T1000 (cell line): ENCODE measurements at places on chromosomes 3 and 15.

- DNase-seq = no peak
Measured at GRCh38 chr3:160981217-160981938, 123.8 kb downstream of the B3GALNT1 start.

DNA sequence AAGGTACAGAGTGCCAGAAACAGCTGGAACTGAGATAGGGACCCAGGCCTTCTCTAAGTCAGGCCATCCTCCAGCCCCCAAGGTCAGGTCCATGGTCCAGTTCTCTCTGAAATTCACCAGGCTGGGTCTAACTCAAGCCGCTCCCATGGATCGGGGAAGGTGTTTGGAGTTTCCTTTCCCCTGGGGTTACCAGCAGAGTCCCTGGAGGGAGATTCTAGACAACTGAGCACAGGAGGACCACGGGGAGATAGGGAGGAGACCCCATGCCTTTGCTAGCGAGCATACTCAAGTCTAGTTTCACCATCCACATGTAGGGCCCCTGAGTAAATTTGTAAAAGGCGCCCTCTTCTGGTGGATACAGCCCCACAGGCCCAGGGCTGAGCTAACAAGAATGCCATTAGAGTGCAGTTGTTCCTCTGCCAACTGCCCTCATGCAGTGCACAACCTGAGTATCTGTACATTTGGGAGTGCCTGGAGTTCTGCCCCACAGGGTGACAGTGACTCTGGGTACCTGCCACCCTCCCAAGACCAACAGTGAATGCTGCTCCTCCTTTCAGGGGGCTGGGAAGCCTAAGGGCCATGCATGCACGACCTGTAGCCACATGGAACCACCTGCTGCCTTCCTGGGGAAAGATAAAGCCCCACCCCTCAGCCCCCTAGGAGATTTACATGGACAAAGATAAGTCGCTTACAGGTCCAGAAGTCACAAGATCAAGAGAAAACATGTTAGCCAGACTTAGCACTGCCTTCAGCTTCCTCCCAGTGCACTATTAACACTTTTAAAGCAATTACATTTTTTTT lies 89.0 kb downstream of the IQSEC1 start:
- no peak for DNase-seq

GRCh38 chr15:56491110-56491722 lies 26.3 kb upstream of the MNS1 start:
- DNase-seq = peak; percentile 3

DNA sequence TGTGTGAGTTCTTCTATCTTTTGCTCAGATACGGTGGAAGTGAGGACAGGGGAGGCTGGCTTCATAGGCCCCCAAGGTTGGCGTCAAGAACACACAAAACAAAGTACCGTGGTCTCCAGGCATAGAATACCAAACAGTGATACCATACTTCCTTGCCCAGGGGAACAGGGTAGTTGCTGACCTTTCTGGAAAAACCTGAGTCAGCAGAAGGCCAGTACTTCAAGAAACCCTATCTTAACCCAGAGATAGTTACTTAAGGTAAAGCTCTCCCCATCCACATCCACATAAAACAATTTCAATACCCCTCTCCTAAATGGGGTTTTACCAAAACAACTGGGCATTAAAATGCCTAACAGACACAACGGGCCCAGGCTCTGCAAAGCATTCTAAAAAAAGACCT lies 29.6 kb upstream of the RPS17 start:
- DNase-seq = no peak

- DNase-seq = no peak
Measured at GRCh38 chr3:9008550-9009255, 45.4 kb upstream of the RAD18 start.

DNA sequence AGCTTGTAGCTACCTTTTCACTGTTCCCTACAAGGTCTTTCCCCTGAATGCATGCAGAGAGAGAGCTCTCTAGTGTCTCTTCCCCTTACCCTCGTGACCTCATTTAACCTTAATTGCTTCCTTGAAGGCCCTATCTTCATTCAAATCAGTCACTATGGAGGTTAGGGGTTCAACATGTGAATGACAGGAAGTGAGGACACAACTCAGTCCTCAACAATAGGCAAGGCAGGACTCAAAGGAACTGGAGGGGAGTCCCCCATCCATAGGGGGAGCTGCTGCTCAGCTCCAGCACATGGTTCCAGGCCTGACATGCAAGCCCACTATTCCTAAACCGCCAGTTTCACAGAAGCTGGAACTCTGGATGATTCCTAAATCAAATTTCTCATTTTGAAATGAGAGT lies 33.8 kb upstream of the GYG1 start:
- DNase-seq = no peak

GRCh38 chr3:4981294-4981664 lies 2.0 kb downstream of the BHLHE40 start:
- no peak for DNase-seq

- no peak for DNase-seq
Measured at GRCh38 chr15:25679492-25679891, 183.6 kb downstream of the ATP10A start.

DNA sequence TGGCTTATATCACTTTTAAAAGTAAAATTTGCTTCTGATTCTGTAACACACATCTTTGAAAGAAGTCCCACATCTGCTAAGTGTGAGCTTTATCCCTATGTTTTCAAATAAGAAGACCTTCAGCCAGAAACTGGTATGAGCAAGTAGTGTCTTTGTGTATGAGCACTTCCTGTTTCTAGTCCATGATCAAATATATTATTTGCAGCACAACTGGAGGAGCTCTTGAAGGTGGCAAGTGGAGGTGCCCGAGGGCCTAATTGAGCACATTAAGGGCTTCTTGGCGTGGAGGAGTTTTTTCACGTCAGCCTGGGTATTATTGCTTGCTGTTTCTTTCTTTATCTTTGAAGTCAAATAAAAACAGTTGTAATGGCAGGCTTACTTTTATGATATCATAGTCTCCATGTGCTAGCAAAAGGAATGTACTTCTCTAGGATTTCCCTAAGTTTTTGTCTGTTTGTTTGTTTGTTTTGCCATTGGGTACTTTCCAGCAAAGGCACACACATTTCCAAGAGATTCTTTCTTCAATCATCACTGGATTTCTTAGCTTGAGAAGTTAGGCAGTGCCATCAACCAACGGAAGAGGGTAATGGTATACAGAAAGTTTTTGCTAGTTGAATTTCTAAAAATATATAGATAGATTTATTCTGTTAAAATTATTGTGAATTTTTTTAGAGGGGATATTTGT lies 68.1 kb downstream of the MEIS2 start:
- DNase-seq = no peak

- peak; percentile 80 for DNase-seq
Measured at GRCh38 chr3:72274493-72275330, 489.8 kb upstream of the PROK2 start.

DNA sequence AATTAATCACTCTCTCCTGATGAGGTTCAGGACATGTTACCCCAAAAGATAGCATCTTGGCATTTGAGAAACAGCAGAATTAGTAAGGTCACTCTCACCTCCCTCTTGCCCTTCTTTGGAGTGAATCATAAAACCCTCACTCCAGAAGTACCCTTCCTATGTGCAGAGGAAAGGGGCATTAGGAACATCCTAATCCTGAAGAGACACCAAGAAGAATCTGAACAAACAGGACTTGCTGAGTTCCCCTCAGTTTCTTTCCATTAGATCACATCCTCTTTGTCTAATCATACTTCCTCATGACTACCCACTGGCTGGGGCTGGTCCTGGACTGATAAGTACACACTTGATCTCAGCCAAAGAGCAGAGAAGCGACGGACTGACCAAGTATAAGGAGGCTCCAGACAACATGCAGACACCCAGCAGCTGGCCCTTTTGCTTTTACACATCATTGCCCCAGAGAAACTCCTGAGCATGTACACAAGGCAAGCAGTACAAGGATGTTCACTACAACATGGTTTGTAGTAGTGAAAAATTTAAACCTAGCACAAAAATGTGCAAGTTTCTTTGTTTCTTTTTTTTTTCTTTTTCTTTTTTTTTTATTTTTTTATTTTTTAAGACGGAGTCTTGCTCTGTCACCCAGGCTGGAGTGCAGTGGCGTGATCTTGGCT lies 15.0 kb upstream of the TM6SF1 start:
- no peak for DNase-seq

- no peak for DNase-seq
Measured at GRCh38 chr3:12439161-12439940, 44.9 kb upstream of the TSEN2 start.

- DNase-seq = no peak
Measured at GRCh38 chr3:130950124-130950523, 56.2 kb downstream of the ATP2C1 start.

GRCh38 chr3:48614044-48614443 lies 4.6 kb upstream of the UQCRC1 start:
- DNase-seq = no peak

DNA sequence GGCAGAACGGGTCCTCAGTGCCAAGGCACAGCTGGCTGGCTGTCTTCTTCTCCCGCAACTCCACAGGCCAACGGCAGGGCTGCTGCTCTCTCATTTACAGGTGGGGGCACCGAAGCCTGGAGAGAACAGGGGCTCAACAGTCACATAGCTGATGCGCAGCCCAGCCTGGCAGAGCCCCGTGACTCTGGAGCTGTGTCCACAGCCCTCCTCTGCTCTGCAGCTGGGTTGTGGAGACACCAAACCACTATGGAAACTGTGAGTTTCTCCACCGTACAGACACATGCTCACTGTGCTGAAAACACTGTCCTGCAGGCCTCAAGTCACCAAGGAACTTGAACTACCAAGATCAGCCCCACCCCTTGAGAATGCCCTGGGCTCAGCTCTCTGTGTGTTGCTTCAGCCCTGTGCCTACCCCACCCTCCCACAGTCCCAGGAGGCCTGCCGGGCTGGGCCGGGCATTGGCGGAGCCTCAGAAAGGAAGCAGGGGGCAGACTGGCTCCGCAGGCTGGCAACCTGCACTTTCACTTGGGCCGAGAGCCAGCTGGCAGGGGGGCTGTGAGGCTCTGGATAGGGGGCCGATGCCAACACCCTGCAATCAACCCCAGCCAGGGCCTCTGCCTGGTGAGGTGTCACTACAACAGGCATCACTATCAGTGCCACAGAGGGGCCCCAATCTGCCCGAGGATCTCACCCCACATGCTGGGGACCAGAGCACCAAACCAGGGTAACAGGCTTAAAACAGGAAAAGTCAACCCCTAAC lies 113.7 kb upstream of the RPL32 start:
- no peak for DNase-seq

DNA sequence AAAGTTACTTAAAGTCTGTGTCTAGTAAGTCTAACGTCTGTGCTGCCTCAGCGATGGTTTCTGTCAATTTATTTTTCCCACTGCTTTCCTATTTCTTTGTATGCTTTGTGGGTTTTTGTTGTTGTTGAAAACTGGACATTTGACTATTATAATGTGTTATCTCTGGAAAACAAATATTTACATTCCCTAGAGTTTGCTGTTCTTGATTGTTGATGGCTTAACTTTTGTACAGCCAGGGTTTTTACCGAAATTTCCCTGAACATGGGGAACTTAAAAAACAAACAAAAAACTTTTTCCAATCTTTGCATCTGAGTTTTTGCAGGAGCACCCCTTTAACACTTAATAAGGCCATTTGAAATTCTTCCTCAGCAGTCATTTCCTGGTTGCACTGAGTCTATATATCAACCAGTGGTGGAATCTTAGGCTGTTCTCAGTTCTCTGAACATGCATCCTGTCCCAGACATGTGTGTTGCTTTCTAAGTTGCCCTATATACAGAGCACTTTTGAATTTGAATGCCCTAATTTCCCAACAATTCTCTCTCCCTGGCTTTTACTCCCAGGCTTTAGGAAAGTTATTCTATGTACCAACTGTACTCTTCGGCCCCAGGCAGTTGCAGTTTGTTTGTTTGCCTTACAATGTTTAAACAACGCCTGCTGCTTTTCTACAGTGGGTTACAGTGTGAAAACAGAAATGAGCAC lies 11.8 kb upstream of the PIAS1 start:
- DNase-seq = no peak

- no peak for DNase-seq
Measured at GRCh38 chr15:85582131-85583079, 202.0 kb downstream of the AKAP13 start.

DNA sequence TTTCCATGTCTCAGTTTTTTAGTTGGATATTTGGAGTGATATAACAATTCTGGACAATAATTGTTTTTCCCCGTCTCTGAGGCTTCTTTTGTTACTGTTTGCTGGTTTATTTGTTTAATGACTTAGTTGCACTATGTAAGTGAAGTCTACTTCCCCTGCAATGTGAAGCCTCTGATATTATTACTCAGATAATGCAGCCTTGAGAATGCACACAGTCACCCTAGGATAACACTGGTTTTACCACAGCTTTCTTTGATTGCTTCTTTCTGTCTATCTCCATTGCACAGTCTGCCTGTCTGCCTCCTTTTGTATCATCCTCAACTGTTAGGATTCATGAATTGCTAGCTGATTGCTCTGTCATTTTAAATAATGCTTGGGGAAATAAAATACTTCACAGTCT lies 208.7 kb upstream of the ROBO1 start:
- DNase-seq = no peak

- peak; percentile 71 for DNase-seq
Measured at GRCh38 chr3:50163572-50164455, 8.7 kb downstream of the SEMA3F start.

- DNase-seq = no peak
Measured at GRCh38 chr3:154730186-154730585, 300.2 kb upstream of the GPR149 start.

GRCh38 chr3:13865581-13865980 lies 14.3 kb downstream of the WNT7A start:
- DNase-seq = no peak

DNA sequence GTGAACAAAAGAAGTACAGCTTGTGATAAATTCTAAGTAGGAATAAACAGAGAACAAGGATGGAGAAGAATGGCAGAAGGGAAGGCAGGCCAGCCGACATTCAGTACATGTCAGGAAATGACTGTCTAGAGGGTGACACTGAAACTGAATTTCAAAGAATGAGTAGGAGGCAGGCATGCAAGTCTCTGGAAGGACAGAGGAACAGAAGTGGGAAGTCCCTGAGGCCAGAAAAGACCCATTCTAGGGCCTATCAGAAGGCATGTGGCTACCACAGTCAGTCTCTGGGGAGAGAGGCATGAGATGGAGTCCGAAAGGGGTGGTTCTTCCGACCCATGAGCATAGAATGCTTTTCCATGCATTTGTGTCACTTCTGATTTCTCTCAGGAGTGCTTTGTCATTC lies 243.5 kb upstream of the UBE2E2 start:
- no peak for DNase-seq

GRCh38 chr3:172203522-172204258 lies 164.3 kb downstream of the FNDC3B start:
- no peak for DNase-seq

DNA sequence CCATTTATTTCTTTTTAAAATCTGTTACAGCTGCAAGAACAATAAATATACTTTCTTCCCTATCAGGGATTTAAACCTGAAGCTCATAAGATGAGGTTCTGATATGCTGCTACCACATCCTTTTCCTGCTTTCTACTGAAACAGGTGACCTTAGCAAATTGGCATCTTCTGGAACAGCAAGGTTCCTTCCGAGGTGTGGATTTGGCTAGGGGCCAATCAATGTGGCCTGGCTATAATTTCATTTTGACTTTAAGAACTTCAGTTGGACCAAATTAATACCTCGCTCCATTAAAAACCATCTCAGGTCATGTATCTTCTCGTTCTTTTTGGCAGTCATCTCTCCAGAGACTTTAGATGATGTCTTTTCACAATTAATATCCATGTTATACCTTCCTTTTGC lies 53.4 kb upstream of the C3orf80 start:
- no peak for DNase-seq

- no peak for DNase-seq
Measured at GRCh38 chr3:54193093-54193492, 70.7 kb downstream of the CACNA2D3 start.

GRCh38 chr3:19815805-19816204 lies 118.2 kb downstream of the EFHB start:
- DNase-seq = no peak

- DNase-seq = no peak
Measured at GRCh38 chr3:143634991-143635390, 213.3 kb downstream of the SLC9A9 start.

GRCh38 chr15:99275525-99276128 lies 24.3 kb downstream of the LRRC28 start:
- DNase-seq = no peak
